Gastrocnemius medialis (tissue), 4 donors: ENCODE measurements at places on chromosomes 4 and X. TPM values are rescaled to one million over a fixed set of nuclear protein-coding genes. Genes with fewer than 3 reads are reported as not detected.

The FRMD7 gene
- total RNA-seq, result not detected

The IBSP gene
- total RNA-seq, result not detected

DNA sequence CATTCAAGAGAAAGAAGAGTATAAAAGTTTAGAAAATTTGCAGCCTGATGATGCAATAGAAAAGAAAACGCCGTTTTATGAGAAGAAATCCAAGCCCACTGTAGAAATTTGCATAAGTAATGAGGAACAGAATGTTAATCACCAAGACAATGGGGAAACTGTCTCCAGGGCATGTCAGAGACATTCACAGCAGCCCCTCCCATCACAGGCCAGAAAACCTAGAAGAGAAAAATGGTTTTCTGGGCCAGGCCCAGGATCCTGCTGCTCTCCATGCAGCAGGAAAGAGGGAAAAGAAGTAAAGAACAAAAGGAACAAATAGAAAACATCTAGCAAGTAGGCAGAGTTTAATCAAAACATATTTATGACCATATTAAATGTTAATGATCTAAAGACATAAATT lies 119.0 kb downstream of the ANKRD50 start:
- H3K4me3 ChIP-seq, result no peak overlapping the region
- no peaks in the 10 kb centered on the region for H3K27me3 ChIP-seq
- no peaks in the 10 kb centered on the region for H3K4me1 ChIP-seq
- DNase-seq, result no peak
- H3K27ac ChIP-seq, result no peak overlapping the region

GRCh38 chr4:23212558-23212957 lies 519.8 kb downstream of the GBA3 start:
- H3K4me1 ChIP-seq, result peaks cover 18% of the 10 kb centered on the region
- peak; percentile 16 for DNase-seq
- peak overlapping the region; percentile 29 for H3K27ac ChIP-seq

GRCh38 chrX:50003467-50003866 lies 81.1 kb downstream of the CLCN5 start:
- no peaks in the 10 kb centered on the region for H3K36me3 ChIP-seq
- no peaks in the 10 kb centered on the region for H3K27me3 ChIP-seq
- no peak overlapping the region for H3K27ac ChIP-seq
- no peak overlapping the region for H3K4me3 ChIP-seq

- H3K4me3 ChIP-seq, result no peak overlapping the region
- H3K36me3 ChIP-seq, result no peaks in the 10 kb centered on the region
- DNase-seq, result no peak
- no peaks in the 10 kb centered on the region for H3K27me3 ChIP-seq
- H3K27ac ChIP-seq, result no peak overlapping the region
Observed at GRCh38 chr4:41006141-41006540, 208.2 kb downstream of the APBB2 start.

DNA sequence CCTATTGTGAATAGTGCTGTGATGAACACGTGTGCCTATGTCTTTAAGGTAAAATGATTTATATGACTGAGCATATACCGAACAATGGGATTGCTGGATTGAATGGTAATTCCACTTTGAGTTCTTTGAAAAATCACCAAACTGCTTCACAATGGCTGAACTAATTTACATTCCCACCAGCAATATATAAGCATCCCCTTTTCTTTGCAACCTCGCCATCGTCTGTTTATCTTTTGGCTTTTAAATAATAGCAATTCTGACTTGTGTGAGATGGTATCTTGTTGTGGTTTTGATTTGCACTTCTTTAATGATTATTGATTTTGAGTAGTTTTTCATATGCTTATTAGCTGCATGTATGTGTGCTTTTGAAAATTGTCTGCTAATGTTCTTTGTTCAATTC lies 31.8 kb upstream of the UGT2A1 start:
- H3K4me1 ChIP-seq, result no peaks in the 10 kb centered on the region
- no peaks in the 10 kb centered on the region for H3K36me3 ChIP-seq
- no peak overlapping the region for H3K27ac ChIP-seq
- no peaks in the 10 kb centered on the region for H3K27me3 ChIP-seq
- no peak for DNase-seq
- H3K4me3 ChIP-seq, result no peak overlapping the region

GRCh38 chr4:26218677-26219605 lies 101.9 kb upstream of the RBPJ start:
- no peaks in the 10 kb centered on the region for H3K36me3 ChIP-seq
- H3K27ac ChIP-seq, result no peak overlapping the region
- DNase-seq, result no peak
- H3K4me3 ChIP-seq, result no peak overlapping the region
- no peaks in the 10 kb centered on the region for H3K4me1 ChIP-seq
